ENCODE measurements at places on chromosomes 1 and 21. TPM values are rescaled to one million over a fixed set of nuclear protein-coding genes. Genes with fewer than 3 reads are reported as not detected.
A peak's percentile ranks its signal among the peaks of the same experiment; 100 is the strongest.

GRCh38 chr1:244730153-244730933 is 77.4 kb downstream of the DESI2 start:
- H3K27me3 ChIP-seq, result no peaks in the 10 kb centered on the region
- no peak overlapping the region for H3K27ac ChIP-seq
- H3K4me1 ChIP-seq, result peaks cover 8% of the 10 kb centered on the region
- peak; percentile 49 for DNase-seq
- no peaks in the 10 kb centered on the region for H3K36me3 ChIP-seq

DYNLT5 gene
- total RNA-seq, result 12.5 TPM

LCE1E gene
- not detected for total RNA-seq

DNA sequence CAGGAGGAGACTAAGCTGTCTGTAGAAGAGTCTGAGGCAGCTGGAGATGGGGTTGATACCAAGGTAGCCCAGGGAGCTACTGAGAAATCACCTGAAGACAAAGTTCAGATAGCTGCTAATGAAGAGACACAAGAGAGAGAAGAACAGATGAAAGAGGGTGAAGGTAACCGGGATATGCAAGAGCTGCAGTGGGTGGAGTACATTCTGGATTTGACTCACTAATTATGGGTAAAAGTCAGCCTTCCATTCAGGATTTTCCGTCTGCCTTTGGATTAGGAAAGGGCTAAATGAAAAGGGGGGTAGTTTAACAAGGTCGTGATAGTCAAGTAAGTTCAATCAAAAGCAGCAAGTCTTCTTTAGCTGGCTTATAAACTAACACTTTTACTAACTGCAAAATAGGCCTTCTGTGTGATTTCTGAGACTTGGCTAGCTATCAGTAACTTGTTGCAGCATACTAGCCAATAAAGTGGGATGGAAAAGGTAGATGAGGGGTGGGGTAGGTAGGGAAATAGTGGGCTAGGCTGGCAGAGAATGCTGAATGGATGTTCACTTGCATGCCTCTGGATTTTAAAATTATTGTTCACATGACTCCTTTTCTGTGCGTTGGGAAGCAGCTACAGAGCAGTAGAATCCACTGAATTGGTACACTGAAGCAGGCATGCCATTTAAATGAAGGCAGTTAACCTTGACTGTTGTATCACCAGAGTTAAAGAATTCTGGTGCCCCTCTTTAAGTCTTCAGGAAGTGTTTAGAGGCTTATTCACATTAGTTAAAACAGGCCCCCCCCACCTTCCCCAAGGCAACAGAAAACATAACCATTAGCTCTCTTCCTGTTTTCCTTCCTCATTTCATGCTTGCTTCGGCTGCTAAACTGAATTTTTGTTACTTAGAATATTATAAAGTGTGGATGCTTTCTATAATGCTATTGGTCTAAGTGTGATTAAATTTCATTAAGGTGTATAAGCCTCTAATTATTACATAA is 15.4 kb downstream of the CCDC17 start:
- H3K4me1 ChIP-seq, result peaks cover 28% of the 10 kb centered on the region
- no peaks in the 10 kb centered on the region for H3K27me3 ChIP-seq
- H3K27ac ChIP-seq, result peak overlapping the region; percentile 52
- H3K4me3 ChIP-seq, result no peak overlapping the region
- peaks cover 5% of the 10 kb centered on the region for H3K36me3 ChIP-seq

Measured in endothelial cell of umbilical vein (primary cell).